ENCODE measurements at places on chromosomes 3 and 15.

DNA sequence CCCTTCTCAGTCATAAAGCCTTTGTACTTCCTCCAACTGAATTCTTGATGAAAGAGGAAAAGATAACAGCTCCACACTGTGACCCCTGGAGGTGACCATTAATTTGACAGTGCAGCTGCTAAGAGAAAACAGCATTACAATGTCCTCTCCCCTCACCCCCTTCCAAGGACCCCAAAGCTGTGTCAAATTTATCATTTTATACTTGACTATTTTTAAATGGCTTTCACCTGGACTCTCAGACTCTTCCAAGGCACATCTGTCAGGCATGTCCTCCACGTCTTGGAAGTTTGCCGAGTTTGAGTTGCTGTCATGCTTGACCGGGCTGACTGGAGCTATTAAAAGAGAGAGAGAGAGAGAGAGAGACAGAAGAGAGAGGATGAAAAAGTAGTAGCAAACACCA, 236.5 kb downstream of the WDR72 start:
- no peak for DNase-seq

DNA sequence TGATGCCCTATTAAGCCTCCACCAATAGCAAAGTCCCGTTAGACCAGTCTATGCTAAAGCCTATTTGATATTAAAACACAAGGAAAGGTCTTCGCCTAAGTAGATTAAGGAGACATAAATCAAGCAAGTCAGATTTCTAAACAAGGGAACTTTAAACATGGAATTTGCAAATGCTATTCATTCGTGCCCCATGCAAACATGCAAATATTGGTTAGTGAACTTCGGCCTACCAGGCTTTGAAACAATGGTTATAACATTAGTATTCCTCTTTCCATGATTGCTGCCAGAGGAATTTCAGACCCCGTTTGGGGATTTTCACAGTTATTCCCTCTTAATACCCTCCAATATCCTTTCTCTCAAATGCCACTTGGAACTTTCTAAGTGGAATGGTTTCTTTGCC, 36.9 kb upstream of the ZNF280D start:
- DNase-seq = no peak

DNA sequence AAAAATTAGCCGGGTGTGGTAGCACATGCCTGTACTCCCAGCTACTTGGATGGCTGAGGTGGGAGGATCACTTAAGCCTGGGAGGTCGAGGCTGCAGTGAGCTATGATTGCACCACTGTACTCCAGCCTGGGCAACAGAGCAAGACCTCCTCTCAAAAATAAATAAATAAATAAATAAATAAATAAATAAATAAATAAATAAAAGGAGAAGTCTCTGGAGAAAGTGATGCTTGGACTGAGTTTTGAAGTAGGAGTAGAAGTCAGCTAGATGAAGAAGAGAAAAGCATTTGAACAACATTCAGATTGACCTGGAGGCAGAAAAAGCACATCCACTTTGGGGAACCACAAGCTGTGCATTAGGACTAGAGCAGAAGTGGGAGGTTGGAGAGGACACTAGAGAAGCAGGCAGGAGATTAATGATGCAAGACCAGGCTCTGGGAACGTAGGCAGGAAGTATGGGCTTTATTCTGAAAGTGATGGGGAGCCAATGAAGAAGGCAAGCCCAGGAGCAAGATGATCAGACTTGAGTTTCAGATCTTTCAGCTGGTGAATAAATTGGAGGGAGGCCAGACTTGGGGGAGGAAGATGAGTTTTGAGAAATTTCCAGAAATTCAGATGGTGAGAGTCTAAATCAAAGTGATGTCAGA, 48.7 kb downstream of the KLHL6 start:
- no peak for DNase-seq

DNA sequence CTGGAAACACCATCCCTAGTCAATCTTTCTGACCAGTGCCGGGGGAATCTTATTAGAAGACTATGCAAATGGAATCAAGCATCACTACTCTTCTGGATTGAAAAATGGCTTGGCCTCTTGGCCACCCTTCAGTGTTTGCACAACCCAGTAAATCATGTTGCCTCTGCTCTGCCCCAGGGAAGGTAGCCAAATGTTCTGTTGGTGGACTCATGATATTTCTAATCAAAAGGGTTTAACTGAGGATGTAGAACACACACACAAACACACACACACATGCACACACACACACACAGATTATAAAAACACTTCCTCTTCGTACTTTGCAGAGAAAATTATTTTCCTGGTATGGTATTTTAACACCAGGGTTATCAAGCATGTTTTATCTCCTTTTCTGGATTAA, 7.9 kb downstream of the RBP2 start:
- no peak for DNase-seq

DNA sequence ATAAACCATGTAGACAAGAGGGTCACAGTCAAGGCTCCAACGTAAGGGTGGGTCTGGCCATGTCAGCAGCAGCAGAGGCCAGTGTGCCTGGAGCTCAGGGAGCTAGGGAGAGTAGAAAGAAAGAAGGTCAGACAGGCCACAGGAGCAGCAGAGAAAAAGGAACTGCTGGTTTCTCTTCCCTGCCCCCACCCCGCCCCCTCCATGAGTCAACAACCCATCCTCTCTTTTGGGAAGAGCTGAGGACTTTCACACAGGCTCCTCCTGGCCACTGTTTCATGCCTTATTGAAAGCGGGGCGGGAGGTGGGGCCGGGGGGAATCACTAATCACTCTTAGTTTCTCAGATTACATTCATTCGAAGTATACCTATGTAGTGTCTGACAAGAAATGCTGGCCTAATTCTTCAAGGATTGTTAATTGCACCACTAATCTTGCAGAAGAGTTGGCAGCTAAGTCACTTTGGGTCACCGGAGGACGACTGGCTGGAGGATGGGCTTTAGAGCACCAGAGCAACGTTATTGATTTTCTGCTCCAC, 9.1 kb upstream of the SCG3 start:
- no peak for DNase-seq

- DNase-seq = no peak
Observed at GRCh38 chr3:5051772-5052171, 70.3 kb upstream of the ARL8B start.
